Anterior cingulate cortex (tissue), 58 donors: ENCODE measurements at places on chromosomes 13 and 19.

DNA sequence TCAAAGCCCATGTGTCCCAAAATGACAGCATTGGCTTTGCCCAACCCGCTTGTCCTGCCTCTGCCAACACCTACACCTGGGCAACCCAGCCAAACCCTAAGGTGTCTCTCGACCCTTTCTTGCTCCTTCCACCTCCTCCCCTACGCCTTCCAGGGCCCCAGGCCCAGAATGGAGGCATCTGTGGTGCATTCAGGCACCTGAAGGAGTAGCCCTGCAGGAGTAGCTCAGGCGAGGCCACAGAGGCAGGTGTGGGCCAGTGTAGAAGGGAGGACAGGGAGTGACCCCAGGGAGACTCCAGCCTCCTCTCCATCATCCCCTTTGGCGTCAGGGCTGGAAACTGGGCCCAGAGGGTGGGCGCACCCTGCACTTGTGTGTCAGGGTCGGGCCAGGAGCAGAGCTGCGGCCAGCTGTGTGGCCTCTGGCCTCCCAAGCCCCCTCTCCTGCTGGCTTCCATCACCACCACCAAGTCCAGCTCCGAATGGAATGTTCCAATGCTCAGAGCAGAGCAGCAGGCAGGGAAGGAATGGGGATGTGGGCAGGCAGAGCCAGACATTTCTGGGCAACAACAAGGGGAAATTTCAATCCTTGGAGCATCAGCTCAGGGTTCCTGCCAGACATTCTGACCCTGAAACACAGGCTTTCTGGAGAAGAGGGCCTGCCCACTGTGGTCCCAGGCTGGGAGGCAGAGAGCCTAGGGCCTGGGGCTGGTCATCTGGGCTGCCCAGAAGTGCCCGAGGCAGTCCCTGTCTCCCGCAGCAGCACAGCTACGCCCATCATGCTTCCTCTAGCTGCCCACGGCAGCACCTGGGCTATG is 16.4 kb downstream of the PLEKHF1 start:
- no peak for DNase-seq

DNA sequence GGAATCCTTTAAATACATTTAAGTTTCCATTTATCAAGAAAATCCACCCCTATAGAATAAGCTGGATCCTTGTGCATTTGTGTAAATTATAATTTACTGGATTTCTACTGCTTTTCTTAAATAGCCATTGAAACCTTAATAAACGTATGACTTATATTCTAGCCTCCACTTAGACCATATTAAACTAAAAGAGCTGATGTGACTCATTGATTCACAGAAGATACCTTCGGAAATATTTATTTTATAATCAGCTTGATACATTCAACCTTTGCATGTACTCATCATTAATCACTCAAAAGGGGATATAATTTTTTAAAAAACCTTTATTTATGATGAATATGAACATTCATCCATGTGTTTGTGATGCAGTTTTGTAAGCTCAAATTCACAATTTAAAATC is 136.3 kb downstream of the SPRY2 start:
- no peak for DNase-seq

GRCh38 chr13:101408992-101409656 is 7.2 kb downstream of the NALCN start:
- no peak for DNase-seq

DNA sequence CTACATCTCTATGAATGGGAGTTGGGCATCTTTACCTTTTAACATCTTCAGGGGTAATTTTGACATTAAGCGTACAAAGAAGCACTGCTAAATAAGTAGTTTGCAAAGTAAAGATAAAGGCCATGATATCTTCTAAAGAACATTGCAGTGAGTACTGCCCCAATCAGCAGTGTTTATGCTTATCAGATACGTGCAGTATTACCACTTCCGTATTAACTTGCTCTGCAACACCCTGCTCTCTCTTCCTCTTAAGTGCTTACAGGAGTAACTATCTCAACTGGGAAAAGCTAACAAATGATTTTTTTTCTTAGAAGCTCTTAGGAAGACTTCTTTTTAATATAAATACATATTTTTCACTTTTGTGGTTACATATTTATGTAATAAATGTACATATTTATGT is 793.7 kb upstream of the SLC10A2 start:
- DNase-seq = no peak

DNA sequence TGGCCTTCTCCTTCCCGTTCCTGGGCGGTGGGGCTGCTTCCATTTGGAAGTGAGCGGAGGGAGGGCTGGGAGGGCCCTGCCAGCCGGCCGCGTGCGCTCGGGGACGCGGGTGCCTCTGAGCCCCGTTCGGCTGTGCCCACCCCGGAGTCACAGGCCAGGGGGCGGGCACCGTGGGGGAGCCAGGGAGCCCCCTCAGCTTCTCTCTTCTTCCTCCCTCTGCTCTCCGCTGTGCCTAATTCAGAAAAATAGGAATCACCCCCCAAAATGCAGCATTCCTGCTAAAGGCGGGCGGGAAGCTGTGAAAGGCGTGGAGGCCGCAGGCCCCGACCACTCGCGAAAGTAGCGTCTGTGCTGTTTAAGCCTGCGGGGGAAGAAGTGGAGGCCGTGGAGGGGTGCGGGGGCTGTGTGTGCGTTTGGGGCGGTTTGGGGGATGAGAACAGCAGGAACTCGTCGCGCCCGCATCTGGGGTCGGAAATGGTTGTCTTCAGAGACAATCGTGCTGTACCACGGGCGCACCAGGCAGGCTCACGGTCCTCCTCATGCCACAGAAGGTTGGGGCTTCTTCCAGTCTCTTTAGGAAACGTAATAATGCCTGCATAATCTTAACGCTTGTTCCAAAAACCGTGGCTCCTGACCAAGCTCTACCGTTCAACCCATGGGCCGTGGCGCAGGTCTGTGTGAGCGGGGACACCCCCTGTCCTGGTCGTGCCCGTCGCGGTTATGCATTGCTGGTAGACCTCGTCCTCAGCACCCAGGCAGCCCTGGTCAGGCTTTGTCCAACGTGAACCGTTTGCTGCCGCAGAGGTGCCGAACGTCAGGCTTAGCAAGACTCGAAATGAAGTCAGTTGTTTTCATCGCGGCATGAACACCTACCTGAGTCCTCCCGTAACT is 110.4 kb upstream of the SOX1 start:
- DNase-seq = no peak

GRCh38 chr19:7418596-7418995 is 69.9 kb downstream of the ARHGEF18 start:
- no peak for DNase-seq

GRCh38 chr19:39873385-39873784 is 27.2 kb upstream of the FBL start:
- DNase-seq = no peak

DNA sequence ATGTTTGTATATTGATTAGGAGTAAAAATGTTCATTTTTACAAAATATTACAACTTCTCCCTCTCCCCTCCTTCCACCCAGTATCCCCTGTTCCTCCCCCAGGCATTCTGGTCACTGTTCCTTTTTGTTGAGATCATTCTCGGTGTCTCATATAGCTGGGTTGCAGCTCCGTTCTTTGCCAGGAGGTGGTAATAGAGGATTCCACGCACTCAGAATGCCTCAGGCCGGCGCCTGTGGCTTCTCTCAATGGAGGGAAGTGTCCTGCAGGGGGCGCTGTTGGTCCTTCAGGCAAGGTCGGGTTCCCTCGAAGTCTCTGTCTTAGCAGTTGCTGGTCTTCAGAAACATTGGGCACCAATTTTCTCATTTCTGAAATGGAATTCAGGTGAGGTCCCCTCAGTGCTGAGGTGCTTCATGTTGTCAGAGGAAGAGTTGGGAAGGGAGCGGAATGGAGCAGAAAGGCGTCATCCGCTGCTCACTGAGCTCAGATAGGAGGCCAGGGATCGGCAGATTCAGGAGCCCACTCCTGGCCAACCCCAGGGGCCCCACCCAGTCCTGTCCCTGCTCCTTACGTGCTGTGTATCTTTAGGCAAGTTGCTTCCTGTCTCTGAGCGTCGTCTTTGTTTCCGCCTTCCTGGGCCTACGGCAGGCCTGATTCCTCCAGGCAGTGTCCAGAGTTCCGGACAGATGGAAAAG is 10.3 kb upstream of the GARIN5A start:
- no peak for DNase-seq

GRCh38 chr13:44153496-44153895 is 220.1 kb upstream of the SERP2 start:
- DNase-seq = no peak

GRCh38 chr19:45657520-45658167 is 10.4 kb upstream of the GIPR start:
- no peak for DNase-seq

GRCh38 chr19:29793116-29793727 is 18.6 kb upstream of the CCNE1 start:
- DNase-seq = no peak

DNA sequence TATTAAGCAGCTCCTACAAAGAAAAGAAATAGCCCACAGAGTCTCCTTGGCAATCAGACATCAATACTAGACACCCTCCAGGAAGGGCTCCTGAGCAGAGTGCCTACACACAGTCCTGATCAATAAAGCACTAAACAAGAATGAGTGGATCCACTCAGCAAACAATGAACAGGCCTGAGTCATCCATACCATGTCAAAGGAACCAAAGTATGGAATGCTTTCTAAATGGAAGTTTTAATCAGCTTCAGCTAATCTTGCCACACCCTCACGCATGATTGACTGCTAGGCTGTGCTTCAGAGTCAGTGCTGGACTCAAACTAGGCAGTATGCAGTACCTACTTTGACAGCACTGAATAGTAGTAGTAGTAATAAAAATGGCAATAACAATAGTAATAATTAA is 392.7 kb upstream of the HTR2A start:
- no peak for DNase-seq

DNA sequence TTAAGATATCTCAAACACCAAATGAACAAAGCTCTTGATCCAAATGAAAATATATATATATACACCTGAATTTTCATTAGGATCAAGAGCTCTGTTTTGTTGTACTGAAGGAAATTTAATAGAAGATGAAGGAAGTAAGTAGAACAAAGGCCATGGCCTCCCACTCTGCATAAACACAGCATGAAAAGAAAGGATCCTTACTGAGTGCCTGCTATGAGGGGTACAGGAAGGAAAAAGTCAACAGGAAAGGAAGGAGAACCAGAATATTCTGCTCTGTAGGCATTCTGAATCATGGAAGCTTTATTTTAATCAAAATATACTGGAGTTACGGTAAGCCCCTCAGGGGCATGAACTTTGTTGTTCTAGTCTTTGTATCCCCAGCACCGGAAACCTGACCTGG is 22.1 kb downstream of the TMTC4 start:
- no peak for DNase-seq

GRCh38 chr13:36975172-36975571 is 24.0 kb downstream of the ALG5 start:
- no peak for DNase-seq

DNA sequence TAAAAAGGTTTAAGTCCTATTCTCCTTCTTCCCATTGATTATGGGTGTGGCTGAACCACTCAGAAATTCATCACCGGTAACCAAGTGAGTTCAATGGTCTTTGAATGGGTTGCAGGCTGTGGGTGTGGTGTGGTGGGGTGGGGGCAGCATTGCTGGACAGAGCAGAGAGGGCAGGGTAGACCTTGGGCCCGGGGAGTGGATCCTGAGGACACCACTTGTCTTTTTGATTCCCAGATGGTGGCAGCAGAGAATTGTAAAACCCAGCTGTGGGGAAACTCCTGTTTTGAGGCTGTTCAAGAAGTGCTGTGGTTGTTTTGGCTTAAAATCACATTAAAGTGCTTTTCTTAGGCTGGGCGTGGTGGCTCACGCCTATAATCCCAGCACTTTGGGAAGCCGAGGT is 45.8 kb upstream of the RGCC start:
- no peak for DNase-seq

DNA sequence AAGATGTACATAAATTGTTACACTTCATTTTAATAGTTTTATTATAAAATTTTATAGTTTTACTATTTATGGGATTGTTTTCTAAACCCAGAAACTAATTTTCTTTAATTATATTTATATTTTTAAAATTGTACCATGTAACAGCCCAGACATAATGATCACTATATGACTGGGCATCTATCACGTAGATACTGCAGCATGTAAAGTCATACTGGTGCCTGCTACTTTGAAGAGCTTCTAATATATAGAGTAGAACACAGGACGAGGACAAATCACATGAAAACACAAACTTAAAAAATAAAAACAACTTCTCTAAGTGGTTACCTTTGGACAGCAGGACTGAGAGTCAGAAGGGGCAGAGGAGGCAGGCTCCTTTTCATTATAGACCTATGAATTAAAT is 5.3 kb downstream of the ELF1 start:
- no peak for DNase-seq

DNA sequence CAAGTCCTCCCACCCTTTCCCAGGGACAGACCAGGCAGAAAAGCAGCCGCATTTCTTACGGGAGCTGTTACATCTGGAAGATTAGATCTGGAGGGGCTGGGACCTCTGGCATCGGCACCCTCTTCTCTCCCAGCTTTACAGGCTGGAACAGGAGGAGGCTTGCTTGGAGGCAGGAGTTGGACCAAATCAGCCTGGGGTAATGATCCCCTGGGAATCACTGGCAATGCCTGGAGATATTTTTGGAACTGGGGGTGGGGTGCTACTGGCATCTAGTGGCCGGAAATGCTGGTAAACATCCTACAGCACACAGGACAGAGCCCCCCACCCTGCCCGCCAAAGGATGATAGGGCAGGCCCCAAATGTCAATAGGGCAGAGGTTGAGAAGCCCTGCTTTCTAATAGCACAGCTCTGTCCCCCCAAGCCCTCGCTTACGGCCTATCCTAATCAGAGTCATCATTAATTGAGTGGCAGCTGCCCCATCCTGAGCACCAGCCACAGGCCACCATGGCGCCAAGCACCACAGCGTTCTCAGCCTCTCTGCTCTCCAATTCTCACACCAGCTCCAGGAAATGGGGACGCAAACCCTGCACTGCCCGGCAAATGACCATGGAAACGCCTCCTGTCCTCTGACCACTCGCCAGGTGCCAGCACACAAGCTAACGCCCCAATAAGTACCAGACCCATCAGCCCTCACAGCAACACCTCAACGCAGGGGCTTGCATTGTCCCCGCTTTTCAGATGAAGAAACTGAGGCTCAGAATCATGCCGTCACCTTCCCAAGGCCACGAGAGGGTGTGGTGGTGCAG is 20.6 kb downstream of the LRRC4B start:
- no peak for DNase-seq

DNA sequence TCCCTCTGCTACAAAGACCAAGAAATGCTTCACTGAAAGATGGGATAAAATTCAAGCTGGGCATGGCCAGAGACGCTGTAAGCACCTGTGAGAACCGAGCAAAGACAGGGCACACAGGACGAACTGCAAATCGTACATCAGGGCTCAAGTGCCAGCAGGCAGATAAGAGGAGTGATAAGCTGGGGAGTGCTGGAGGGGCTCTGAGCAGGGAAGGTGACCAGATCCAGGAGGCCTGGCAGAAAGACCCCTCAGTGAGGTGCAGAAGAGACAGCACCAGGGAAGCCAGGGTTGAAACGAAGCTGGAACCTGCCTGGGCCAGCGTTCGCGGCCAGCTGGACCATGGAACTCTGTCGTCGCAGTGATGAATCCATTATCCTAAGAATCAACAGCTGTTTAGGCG is 10.2 kb downstream of the RAB20 start:
- no peak for DNase-seq

DNA sequence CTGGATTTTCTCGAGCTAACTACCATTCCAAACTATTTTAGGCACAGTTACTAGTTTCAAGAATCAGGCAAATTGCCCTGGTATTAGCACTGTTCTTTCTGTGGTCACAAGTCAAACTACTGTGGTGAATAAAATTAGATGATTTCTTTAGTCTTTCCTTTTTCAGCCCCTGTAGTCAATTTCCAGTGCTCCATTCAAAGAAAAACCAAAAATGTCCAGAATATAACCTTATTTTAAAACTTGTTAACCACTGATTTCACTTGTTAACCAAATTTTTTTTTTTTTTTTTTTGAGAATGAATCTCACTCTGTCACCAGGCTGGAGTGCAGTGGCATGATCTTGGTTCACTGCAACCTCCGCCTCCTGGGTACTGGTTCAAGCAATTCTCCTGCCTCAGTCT is 50.6 kb upstream of the USPL1 start:
- DNase-seq = no peak
